ENCODE measurements at places on chromosomes 2 and 18.

- DNase-seq, result no peak
These were observed 75.4 kb downstream of the EMX1 start for GRCh38 chr2:72992734-72993102.

- no peak for DNase-seq
These were observed 895.8 kb downstream of the TSN start for GRCh38 chr2:122651236-122651635.

DNA sequence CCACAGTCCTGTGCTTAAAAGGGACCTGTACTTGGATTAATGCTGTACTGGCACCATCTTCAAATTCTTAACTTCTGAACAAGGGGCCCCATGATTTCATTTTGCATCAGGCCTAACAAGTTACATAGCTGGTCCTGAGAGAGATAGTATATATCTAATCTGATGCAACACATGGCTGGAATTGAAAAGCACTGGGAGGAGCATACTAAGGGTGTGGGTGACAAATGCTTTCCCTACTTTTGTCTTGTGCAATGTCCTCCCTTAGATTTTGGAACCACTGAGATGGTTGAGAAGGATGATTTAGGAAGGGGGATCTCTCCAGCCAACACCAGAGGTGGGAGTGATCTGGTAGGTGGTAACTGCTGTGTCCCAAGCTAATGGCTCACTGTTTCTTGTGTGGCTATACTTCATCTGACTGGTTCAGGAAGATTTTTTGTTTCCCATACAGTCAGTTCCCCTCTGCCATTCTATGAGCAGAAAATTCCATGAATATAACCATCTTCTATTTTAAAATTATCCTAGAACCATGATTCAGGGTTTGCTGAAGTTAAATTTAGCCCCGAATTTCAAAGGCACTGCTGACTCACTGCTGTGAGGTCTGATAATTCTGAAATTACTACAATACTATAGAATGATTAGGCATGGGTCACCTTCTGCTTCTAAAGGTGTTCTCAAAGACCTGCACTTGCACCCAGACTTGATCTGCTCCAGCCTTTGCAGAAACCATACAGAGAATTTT is 108.3 kb upstream of the NCKAP5 start:
- DNase-seq, result no peak

- DNase-seq, result no peak
These were observed 79.0 kb downstream of the ACVR2A start for GRCh38 chr2:147923846-147924245.

DNA sequence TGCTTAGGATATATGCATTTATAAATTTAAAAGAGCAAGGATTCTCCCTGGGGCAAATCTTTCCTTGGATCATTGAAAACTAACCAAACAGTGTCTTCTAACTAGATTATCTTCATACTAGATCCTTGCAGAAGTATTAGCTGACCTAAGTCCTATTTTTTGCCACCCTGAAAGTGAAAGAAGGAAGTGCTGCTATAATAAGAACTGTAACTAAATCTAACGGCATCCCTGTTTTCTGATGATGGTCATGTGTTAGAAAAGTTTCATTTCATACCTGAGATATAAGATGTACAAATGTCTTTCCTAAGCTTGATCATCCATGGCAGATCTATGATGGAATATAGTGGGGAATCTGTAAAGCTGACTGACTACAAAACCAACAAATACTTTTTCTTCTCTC is 102.7 kb downstream of the MAP2 start:
- DNase-seq, result no peak

- DNase-seq, result no peak
These were observed 27.5 kb upstream of the DSG3 start for GRCh38 chr18:31420032-31420431.

GRCh38 chr2:70772486-70773155 is 4.6 kb upstream of the ADD2 start:
- DNase-seq, result no peak

Measured in activated gamma-delta T cell treated with Interleukin-2 at 50 U/mL for 16 hours (primary cell).